ENCODE measurements at places on chromosomes 3 and 15.

GRCh38 chr15:76108021-76108723 lies 48.4 kb downstream of the TMEM266 start:
- DNase-seq, result no peak

DNA sequence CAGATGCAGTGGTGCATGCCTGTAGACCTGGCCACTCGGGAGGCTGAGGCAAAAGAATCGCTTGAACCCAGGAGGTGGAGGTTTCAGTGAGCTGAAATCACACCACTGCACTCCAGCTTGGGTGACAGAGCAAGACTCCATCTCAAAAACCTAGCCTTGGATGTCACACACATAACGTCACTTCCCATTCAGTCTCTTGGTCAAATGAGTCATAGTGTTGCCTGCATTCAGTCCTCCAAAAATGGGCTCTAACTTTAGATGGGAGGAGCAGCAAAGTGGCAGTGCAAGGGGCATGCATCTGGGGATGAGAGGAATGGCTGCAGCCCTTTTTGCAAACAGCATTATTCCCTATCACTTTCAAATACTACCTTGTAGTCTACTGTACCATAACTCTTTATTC lies 62.9 kb upstream of the AGBL1 start:
- no peak for DNase-seq

GRCh38 chr3:183816681-183817510 lies 8.5 kb downstream of the MAP6D1 start:
- DNase-seq, result no peak

DNA sequence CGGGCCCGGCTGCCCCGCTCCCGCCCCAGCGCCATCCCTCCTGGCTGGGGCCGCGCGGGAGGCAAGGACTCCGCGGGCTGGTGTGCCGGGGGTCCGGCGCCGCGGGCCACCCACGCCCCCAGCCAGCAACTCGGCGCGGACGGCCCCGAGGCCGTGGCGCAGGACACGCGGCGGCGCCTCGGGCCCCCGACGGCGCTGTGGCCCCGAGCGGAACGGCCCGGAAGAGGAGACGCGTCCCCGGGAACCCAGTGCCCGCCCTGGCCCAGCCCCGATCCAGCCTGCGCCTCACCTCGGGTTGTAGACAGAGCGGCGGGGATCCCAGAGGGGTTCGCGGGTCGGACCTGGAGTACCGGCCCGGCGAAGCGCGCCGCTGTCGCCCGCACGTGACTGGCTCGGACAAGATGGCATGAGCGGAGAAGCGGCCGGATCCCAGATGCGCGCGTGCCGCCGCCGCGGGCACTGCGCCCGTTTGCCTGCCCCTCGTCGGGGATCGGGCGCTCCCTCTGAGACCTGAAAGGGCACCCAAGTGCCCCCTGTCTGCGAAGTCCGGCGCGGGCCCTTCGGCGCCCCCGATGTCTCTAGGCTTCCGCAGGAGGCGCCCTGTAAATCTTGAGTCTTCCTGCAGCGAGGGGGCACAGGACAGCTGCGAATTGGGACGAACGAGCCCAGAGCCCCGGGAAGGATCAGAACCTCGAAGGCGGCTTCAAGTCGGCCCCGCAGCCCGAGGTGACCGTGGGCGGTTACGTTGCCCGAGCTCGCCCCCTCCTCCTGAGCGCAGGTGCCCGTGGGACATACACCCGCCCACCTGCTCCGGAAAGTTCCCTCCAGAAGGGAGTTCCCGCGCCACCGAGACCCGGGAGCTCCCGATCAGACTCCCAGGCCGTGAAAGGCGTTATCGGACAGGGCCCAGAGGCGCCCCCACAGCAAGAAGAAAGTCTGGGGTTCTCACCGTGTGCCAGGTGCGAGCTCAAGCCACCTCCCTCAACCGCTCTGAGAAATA lies 598 bp upstream of the SFMBT1 start:
- DNase-seq, result peak; percentile 68

DNA sequence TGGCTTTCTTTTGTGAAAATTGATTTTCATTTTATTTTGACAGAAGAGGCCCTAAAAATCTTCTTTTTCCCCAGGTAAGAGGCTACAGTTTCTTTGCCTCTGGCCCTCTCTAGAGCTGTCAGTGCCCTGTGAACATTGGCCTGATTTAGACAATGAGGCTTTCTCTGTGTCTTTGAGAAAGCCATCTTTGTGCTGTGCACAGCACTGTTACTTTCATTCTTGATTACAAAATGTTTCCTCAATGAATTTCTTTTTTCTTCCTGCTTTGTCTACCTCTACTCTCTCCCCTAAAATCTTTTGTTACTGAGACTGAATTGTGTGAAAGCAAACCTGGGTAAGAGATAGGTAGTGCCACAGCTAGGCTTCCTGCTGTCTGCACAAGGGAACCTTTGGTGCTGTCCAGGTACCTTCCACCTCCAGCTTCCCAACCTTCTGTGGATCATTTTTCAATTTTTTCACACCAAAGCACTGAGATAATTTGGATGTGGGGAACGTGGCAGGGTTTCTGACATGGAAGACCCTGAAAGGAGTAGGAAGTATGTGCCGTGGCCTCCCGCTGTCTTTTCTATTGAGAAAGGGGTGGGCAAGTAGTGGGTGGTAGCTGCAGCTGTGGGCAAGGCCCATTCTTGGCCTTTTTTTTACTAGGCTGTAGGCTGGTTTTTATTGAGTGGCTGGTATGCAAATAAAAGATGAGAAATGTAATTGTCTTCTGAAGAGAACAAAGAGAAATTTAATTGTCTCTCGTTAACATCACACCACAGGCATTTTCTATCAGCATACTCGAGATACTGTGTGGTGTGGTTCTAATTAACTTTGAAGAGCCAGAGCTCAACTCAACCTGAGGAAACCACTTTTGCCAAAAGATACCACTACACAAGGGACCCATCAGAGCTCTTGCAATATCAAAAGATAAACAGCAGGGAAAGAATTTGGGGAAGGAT lies 21.0 kb downstream of the RAB8B start:
- DNase-seq, result no peak

DNA sequence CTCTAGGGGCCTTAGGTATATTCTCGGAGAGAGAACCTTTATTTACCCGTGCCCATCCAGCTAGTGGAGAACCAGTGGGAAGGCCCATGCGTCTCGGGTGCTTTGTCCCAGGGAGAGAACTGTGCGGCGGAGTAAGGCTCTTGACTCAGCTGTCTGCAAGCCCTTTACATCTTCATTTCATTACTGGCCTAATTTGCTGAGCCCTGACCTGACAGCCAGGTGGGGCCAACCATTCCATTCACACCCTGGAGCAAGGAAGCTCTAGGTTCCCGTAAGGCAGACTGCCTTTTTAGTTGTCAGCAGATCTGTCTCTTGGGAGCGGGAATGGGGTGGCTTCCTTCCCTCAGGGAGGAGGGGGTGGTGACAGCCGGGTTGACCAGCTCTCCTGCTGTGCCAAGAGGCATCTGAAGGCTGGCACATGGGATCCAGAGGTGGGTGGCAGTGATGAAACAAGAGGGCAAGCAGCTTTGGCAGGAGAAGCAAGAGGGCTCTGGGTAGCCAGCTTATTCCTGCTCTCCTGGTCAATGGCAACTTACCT lies 36.4 kb downstream of the SV2B start:
- DNase-seq, result no peak

GRCh38 chr15:69436951-69437350 lies 15.7 kb upstream of the RPLP1 start:
- peak; percentile 57 for DNase-seq

DNA sequence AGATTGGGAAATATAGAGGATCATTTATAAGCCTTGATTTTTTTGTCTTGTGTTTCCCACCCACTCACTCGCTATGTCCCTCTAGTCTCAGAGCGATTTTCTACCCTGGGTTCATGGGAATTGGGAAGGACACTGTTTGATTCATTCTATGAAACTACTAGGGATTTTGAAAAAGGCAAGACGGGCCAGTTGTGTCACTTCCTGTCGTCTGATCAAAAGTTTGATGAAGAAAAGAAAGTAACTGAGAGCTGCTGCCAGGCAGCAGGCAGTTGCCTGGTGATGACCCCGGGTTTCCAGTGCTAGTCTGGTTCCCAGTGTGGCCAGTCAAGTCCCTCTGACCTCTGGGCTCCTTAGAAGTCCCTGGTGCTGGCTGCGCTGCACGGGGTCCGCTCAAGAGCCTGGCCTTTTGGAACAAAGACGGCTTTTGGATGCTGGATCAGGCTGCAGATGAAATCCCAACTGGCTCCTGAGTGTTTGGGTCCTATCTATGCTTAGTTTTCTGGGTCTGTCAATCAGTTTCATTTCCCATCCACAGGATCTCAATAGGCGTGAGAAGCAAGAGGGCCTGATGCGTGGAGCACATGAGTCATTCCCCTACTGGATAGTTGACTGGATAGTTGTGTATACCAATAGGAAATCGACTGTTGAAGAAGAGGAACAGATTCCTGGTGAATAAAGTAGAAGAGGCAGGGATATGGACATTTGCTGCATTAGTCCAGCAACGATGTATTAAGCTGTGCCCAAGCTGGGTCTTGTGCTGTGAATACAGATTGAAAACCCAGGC lies 89.7 kb downstream of the EEFSEC start:
- DNase-seq, result peak; percentile 97

DNA sequence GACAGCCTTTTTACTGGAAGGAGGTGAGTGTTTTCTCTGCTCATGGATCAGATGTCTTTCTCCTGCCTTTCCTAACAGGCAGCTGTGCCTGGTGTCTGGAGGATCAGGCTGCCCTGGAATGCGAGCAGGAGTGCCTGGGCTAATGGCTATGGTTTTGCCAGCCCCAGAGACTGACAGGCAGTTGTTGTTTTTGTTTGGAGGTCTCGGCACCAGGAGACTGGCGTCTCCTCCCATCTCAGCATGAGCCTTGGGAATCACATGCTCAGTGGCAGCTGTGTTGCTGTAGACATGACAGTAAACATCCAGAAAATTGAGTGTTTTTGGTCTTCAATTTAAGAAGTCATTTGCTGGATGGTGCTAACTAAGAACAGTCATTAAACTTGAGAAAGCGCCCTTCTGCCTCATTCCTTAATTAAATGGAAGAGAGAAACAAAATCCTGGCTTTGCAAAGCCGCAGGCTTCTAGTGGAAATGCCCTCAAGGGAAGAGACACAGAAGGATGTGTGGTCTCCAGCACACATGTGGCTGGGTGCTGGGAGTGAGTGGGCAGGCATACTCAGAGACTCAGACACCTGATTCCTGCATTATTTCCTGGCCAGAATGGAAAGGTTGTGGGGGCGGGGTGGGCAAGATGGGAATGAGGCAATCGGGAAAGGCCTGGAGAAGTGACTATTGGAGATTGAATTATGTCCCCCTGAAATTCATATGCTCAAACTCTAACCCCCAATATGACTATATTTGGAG lies 97.0 kb upstream of the NMNAT3 start:
- no peak for DNase-seq

- no peak for DNase-seq
Measured at GRCh38 chr3:116161575-116162525, 283.4 kb downstream of the LSAMP start.

DNA sequence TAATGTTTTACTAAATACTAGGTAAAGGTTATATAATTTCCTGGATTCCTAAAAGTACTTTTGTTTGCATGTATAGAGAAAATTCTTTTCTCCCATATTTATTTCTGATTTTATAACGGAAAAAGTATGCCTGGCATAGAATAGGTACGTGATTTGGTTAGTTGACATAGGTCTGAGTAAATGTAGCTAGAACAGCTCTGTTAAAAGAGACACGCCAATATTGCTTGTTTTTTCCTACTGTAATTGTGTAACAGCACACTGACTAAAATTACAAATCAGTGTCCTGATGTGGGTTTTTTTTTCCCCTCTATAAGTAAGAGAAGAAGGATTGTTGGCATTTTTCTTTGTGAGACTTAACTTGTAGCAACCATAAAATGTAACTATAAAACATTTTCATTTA lies 26.7 kb downstream of the KLHL24 start:
- no peak for DNase-seq

DNA sequence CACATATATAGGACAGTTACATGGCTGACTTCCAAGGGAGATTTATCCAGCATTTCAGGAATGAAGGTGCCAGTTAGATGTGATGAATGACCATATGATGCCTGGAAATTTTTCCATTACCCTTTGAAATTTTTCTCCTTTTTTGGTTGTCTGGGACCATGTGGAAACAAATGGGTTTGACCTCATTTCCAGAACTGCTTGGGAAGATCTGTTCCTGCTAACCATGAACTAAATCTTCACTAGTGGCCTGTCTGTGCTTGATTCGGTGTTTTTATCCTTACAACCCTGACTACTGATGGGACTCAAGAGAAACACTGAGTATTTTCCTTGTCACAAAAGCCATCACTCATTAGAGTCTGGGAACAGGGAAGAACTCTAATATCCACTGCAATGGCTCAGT lies 409.4 kb downstream of the PDCD6IP start:
- DNase-seq, result no peak

DNA sequence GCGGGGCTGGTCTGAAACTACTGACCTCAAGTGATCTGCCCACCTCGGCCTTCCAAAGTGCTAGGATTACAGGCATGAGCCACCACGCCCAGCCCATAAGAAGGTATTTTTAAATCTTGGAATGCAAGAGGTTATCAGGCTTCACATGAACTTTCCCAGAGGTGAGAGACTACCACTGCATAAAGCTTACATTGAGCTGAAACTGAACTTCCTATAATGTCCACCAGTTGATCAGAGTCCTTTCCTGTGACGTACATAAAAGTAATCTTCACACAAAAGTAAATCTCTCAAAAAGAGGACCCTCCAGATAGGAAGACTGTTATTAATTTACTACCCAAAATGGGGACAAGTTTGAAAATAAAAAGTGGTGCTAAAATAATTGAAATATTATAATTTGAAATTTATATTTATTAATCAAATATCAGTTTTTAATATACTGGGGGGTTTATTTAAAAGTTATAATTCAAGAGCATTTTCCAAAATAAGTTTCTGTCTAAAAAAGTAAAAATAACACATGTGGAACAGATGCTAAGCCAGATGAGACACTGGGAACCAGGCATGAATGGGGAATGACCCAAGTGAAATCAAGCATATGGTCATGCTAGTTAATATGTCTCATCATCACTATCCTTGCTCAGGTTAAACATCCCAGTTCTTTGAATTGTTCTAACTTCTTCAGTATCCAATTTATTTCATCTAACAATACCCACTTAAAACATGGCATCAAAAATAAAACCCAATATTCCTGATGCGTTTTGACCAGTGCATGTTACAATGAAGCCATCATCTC lies 269.9 kb upstream of the UBE2E2 start:
- DNase-seq, result no peak

- DNase-seq, result peak; percentile 40
Measured at GRCh38 chr3:148957586-148957985, 33.8 kb upstream of the GYG1 start.

DNA sequence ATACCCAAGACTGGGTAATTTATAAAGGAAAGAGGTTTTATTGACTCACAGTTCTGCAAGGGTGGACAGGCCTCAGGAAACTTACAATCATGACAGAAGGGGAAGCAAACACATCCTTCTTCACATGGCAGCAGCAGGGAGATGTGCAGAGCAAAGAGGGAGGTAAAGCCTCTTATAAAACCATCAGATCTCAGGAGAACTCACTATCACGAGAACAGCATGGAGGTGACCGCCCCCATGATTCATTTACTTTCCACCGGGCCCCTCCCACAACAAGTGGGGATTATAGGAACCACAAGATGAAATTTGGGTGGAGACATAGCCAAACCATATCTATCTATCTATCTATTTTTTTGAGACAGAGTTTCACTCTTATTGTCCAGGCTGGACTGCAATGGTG lies 5.4 kb downstream of the GDPGP1 start:
- DNase-seq, result peak; percentile 23

Measured in suppressor macrophage treated with lipopolysaccharide for 1 hour (primary cell).